ENCODE measurements at places on chromosomes 5 and 9. TPM values are rescaled to one million over a fixed set of nuclear protein-coding genes. Genes with fewer than 3 reads are reported as not detected.
A peak's percentile ranks its signal among the peaks of the same experiment; 100 is the strongest.

DAPK1 gene
- 1.7 TPM for total RNA-seq

TICAM2 gene
- 0.52 TPM for total RNA-seq

TEX48 gene
- total RNA-seq = not detected

UNC13B gene
- total RNA-seq = 0.99 TPM

BOD1 gene
- total RNA-seq = 21.8 TPM

GPR150 gene
- 1.8 TPM for total RNA-seq

SLC9A3 gene
- total RNA-seq = 1.6 TPM

CCDC171 gene
- 1.5 TPM for total RNA-seq

SAPCD2 gene
- 0.39 TPM for total RNA-seq

NUTM2G gene
- not detected for total RNA-seq

SPATA31A3 gene
- total RNA-seq = not detected

LCP2 gene
- 333 TPM for total RNA-seq

GPX3 gene
- 0.22 TPM for total RNA-seq

SLC6A18 gene
- not detected for total RNA-seq

DNA sequence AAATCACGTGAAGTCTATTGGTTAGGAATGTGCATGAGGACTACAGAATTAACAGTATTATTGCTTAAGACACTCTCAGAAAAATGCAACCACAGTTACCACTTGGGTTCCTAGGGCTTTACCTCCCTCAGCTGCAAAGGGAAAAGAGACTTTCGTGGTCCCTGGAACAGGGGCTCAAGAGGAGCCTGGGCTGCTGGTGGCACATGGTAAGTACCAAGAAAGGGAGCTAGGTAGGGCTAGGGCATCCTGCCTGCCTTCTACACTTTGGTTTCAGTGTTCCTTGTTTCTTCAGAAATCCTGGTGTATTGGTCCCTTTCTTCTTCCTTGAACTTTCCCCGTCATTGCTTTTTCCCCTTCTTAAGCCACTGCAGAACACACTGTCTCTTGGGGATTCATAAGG is 7.3 kb upstream of the VCAN start:
- DNase-seq = no peak

- no peak for DNase-seq
Measured at GRCh38 chr5:58453306-58453705, 6.6 kb downstream of the PLK2 start.

DNA sequence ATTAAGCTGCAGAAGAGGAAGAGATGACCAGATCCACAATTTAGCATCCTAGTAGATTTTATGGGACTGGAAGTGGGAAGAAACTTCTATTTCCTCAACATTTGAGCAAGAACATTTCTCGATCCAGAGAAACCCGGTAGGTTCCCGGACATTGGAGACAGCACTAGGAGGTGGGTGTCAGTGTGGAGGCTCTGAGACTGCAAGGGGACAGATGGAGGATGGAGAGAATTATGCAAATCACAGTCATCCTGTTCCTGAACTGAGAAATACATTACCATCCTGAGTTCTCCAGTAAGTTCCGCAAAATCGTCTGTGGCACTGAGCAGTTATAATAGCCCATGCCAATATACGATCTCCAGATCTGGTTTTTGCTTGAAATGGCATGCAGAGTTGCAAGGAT is 25.6 kb downstream of the GLDC start:
- no peak for DNase-seq

GRCh38 chr9:86614871-86615849 is 260.9 kb upstream of the TUT7 start:
- DNase-seq = no peak

GRCh38 chr5:14628346-14628745 is 36.2 kb upstream of the OTULIN start:
- no peak for DNase-seq

DNA sequence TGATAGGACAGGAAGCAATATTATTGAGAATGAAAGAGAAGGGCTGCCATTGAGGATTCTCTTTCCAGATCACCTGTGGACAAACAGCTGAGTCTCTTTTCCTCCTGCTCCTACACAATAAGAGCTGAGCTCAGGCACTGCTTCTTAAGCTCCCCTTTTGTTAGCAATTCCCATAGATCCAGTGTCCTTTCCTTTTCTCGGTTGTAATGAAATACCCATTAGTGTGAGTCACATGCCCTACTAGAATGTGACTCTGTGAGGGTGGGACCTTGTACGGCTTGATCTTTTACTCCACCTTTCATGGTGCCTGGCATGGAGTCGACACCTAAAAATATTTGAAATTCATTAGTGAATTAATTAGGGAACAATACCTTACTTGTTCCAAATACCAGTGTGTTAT is 269.2 kb downstream of the NR3C1 start:
- no peak for DNase-seq

DNA sequence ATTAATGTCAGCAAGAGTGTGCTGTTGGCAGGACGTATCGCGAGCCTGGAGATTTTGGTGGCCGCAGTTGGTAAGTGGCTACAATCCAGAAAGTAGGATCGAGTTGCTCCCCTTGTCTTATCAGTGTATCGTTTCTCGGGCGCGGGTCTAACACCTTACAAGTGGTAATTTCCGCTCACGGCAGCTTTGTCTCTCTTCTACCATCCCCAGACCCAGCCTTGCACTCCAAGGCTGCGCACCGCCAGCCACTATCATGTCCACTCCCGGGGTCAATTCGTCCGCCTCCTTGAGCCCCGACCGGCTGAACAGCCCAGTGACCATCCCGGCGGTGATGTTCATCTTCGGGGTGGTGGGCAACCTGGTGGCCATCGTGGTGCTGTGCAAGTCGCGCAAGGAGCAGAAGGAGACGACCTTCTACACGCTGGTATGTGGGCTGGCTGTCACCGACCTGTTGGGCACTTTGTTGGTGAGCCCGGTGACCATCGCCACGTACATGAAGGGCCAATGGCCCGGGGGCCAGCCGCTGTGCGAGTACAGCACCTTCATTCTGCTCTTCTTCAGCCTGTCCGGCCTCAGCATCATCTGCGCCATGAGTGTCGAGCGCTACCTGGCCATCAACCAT is 1.1 kb downstream of the PTGER4 start:
- DNase-seq = peak; percentile 23

DNA sequence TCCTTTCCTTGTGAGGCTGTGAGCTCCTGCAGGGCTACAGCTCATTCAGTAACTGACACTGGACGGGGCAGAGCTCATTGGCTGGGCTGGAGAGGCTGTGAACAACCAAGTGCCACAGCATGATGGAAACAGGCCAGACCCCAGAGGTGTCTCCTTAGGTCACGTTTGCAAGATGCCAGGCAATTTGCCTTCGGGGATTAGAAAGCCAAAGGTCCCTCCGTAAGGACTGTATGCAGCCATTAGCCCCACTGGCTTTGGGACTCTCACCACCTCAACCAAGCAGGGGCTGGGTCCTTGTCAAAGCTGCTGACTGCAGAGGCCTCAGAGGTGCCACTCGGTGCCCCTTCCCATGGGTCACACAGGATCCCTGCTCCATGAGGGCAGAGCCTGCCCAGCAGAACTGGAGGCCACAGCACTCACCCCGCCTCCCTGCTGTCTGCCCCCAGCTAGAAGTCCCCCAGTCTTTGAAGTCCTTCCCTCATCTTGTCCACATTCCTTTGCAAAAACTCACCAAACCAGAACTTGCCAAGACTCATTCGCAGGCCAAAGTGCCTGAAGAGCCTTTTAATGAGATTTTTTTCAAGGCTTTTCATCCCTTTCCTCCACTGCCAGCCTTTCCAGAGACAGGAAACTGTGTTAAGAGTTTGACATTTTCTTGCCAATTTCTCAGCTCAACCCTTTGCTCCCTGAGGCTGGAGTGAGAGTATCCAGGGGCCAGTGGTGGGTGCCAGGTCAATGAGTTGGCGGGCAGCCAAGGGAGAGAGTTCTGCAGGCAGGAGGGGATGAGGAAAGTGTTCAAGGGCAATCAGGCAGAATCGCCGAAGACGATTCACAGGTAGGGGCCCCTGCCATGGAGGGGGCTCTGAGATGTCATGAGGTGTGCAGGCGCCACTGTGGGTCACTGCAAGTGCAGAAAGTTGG is 39.7 kb upstream of the SLC25A51 start:
- DNase-seq = no peak

DNA sequence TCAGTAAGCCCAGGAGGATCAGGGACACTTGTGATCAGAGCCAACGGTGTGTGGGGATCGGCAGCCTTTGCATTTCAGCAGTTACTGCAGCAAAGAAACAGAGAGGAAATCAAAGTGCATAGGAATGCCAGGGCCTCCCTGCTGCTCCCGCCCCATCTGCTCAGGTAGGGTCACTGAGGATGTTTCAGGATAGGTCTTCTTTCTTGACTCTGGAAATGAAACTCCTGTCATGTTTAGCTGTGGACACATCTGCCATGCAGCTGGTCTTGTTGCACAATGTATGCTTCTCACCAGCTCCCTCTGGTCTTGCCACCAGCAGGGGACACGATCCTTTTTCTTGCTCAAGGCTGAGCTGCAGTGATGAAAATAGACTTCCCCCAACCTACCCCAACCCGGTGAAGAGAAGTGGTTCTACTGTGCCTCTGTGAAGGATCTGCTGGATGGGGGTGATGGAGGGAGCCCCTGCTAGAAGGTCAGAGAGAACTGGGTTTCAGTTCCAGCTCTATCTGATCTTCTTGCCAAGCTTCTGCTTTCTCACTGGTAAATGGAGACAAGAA is 185.2 kb upstream of the KLF4 start:
- DNase-seq = no peak

GRCh38 chr5:139652788-139653241 is 4.7 kb downstream of the CXXC5 start:
- DNase-seq = no peak

- DNase-seq = no peak
Measured at GRCh38 chr5:53820119-53820801, 259.8 kb downstream of the NDUFS4 start.

- no peak for DNase-seq
Measured at GRCh38 chr5:8807636-8808035, 738.2 kb downstream of the SEMA5A start.

DNA sequence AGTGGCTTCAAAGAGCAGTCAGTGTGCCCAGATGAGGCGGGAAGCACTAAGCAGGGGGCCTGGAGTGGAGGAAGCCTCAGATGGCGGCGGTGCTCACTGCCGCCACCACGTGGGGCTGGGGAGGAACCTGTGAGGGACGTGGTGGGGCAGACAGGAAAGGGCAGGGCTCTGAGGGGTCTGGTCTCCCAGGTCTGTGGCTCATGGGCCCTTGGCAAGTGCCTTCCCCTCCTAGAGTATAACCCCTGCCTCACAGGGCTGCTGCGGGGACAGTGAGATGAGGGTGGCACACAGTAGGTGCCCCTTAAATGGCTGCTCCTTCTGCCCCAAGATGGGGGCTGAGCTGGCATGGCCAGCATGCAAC is 26.6 kb downstream of the NR5A1 start:
- DNase-seq = no peak

DNA sequence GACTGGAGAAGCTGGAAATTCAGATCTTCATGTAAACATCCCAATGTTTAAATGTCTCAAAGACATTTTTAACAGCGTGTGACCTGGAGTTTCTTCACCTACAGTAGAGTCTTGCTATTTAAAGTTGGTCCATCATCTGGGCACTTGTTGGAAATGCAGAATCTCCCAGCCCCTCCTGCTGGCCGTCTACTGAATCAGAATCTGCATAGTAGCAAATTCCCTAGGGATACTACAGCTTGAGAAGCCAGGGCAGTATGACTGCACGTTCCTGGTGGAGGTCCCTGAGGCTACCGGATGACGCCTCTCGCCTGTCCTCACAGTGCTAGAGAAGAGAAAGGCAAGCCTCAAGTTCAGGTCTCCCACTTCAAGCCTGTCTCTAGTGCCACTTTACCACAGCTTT is 15.7 kb downstream of the SAP30L start:
- DNase-seq = no peak

DNA sequence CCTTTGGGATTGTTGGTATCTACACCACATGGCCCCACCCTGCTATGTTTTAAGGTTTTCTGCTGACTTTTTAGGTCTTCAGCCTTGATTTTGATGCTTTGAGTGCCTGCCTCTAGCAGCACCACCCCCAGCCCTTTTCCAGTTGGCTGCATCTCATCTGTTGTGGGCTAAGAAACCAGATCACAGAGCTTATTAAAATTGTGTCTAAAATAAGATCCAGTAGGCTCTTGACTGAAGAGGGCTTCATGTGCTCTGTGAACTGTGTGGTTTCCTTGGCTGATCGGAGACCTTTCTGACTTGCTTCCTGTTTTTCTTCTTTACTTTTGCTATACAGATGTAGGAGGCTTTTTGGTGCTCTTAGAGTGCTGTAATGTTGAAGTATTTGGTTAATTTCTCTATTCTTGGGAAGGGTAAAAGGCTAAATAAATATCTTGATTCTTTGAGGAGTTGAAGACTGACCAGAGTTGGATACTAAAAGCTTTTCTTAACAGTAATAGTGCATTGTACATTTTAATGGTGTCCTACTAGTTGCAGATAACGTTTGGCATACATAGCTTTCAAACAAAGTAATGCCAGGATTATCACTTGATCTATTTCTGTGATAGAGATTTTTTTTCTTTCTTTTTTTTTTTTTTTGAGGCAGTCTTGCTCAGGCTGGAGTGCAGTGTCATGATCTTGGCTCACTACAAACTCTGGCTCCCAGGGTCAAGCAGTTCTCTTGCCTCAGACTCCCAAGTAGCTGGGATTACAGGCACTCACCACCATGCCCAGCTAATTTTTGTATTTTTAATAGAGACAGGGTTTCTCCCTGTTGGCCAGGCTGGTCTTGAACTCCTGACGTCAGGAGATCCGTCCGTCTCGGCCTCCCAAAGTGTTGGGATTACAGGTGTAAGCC is 4.5 kb downstream of the UBE2D2 start:
- DNase-seq = no peak

GRCh38 chr9:76537150-76537646 is 78.2 kb downstream of the GCNT1 start:
- DNase-seq = no peak

DNA sequence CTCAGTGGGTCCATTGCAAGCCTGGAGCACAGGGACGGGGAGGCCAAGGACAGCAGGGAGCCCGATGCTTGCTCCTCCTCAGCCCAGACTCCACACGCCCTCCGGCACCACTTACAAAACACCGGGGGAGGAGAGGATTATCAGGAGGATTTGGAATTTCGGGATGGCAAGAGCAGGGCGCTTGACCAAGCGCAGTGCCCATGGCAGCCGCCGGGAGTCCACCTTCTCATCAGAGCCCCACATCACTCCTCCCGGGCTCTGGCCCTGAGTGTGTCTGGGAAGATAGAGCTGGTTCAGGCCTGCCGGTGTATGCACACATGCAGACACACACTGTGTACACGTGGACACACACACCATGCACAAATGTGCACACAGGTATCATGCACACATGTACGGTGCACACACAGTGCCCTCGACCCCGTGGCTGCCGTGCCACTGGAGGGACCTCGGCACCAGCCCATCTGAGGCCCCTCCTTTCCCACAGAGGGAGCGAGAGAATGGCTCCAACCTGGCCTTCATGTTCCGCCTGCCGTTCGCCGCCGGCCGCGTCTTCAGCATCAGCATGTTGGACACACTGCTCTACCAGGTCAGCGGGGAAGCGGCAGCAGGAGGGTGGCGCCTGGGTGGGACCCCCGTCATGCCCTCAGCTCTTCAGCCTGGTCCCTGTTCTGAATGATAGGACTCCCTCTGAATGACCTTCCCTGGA is 81.7 kb downstream of the KCNT1 start:
- no peak for DNase-seq

DNA sequence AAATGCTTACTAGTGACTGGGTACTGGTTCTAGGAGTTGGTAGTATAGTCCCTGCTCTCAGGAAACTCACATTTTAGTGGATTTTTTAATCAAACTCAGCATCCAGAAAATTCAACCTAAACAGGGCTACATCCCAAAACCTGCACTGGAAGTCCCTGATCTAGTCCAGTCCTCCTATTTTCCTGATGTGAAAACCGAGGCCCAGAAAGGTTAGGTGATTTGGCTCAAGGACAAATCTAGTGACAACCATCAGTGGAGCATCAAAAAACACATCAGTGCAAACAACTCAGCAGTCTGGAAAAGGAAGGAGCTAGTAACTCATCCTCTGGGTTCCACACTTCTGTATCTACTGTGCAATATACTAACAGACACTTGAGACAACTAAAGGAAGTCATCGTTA is 38.2 kb downstream of the SERINC5 start:
- no peak for DNase-seq
